ENCODE measurements at places on chromosomes 5 and 9. TPM values are rescaled to one million over a fixed set of nuclear protein-coding genes. Genes with fewer than 3 reads are reported as not detected.

MYMK gene
- not detected for total RNA-seq

NUTM2F gene
- not detected for total RNA-seq

FAM221B gene
- not detected for total RNA-seq

RANBP3L gene
- not detected for total RNA-seq

PCDHB11 gene
- total RNA-seq = 2.9 TPM

RIGI gene
- 7.7 TPM for total RNA-seq

CDKN2B gene
- total RNA-seq = 11.4 TPM

DNA sequence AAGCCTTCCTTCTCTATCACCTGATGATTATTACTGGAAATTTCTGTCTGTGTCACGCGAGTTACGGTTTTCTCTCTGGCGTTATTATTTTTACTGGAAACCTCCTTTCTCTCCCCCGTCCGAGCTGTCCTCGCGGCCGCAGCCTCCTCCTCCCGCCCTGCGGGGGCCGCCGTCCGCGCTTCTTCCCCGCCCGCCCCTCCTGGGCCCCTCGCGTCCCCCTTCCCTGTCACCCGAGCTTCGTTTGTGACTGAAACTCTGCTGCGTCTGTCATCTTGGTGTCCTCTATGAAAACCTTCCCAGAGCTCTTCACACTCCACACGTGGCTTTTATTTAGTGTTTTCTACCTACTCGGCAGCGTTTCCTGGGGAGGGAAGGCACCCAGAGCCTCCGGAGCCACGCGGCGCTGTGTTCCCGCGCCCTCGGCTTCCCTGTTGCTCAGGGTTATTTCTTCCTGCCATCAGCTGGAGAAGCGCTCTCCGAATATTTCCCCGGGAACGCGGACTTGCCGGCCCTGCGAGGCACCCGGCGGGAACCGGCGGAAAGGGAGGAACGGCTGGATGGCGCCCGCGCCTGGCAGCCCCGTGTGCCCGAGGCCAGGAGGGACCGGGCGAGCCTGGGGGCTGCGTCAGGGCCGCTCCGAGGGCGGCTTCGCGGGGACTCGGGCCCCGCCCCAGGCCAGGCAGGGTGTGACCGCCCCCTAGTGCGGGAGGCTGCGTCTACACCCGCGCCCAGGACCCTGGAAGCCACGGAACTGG is 33.9 kb downstream of the TRIP13 start:
- no peaks in the 10 kb centered on the region for H3K4me1 ChIP-seq
- peak; percentile 75 for DNase-seq
- no peak overlapping the region for H3K27ac ChIP-seq
- peaks cover 4% of the 10 kb centered on the region for H3K36me3 ChIP-seq
- peaks cover 40% of the 10 kb centered on the region for H3K27me3 ChIP-seq

DNA sequence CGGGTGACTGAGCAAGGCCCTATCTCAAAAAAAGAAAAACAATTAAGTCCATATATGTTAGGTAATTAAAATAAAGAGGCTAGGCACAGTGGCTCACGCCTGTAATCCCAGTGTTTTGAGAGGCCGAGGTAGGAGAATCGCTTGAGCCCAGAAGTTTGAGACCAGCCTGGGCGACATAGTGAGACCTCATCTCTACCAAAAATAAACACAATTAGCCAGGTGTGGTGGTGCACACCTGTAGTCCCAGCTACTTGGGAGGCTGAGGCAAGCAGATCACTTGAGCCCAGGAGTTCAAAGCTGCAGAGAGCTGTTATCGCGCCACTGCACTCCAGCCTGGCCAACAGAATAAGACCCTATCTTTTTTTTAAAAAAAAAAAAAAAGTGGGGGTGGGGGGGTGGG is 12.3 kb downstream of the WHRN start:
- H3K36me3 ChIP-seq = no peaks in the 10 kb centered on the region
- H3K27ac ChIP-seq = no peak overlapping the region
- H3K27me3 ChIP-seq = no peaks in the 10 kb centered on the region
- DNase-seq = no peak
- no peak overlapping the region for H3K4me3 ChIP-seq
- no peaks in the 10 kb centered on the region for H3K4me1 ChIP-seq

GRCh38 chr9:88828018-88828417 is 163.2 kb upstream of the S1PR3 start:
- no peaks in the 10 kb centered on the region for H3K4me1 ChIP-seq
- no peak for DNase-seq
- no peaks in the 10 kb centered on the region for H3K27me3 ChIP-seq
- no peaks in the 10 kb centered on the region for H3K36me3 ChIP-seq
- no peak overlapping the region for H3K27ac ChIP-seq
- no peak overlapping the region for H3K4me3 ChIP-seq

GRCh38 chr9:95297760-95298159 is 19.7 kb downstream of the FANCC start:
- no peak for DNase-seq
- no peaks in the 10 kb centered on the region for H3K4me1 ChIP-seq
- no peak overlapping the region for H3K27ac ChIP-seq
- H3K36me3 ChIP-seq = no peaks in the 10 kb centered on the region

DNA sequence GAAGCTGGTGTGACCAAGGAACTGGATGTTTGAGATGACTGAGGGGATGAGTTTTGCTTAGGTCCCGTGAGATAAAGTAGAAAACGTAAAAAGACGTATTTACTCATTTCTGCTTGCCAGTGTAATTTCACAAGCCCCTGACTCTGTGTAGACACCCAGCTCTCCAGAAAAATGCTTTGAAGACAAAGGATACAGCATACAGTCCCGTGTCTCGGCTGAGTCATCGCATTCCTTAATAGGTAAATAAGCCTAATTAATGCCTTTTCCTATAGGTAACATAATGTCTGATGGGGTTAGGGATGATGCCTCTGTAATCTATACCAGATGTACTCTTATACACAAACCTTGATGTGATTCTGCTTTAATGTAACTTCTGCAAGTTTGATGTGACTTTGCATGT is 20.2 kb downstream of the S100Z start:
- no peaks in the 10 kb centered on the region for H3K27me3 ChIP-seq
- H3K4me3 ChIP-seq = no peak overlapping the region
- no peak for DNase-seq
- no peaks in the 10 kb centered on the region for H3K36me3 ChIP-seq

- H3K27ac ChIP-seq = no peak overlapping the region
- H3K4me1 ChIP-seq = peaks cover 4% of the 10 kb centered on the region
- H3K36me3 ChIP-seq = no peaks in the 10 kb centered on the region
- DNase-seq = no peak
- H3K27me3 ChIP-seq = no peaks in the 10 kb centered on the region
Observed at GRCh38 chr5:42632354-42632900, 124.2 kb upstream of the CCDC152 start.

DNA sequence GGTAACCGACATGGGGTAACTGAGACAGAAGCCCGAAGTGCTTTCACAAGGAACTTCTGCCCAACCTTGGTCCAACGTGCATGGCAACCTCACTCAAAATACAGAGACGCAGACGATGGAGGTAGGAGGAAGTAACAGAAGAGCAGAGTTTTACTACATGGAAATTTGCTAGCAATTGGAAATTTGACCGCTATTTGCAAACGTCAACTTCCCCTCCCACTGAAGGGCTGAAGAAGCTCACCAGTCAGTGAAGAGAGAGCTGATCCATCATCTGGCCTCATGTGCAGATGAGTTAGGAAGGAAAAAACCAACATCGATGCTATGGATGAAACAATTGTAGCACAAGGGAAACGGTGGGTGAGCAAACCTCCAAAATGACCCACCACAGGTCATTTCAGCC is 196.7 kb downstream of the RGS3 start:
- no peak overlapping the region for H3K27ac ChIP-seq
- peak; percentile 23 for DNase-seq
- H3K4me3 ChIP-seq = no peak overlapping the region
- H3K4me1 ChIP-seq = no peaks in the 10 kb centered on the region
- peaks cover 11% of the 10 kb centered on the region for H3K27me3 ChIP-seq

GRCh38 chr9:99782962-99783718 is 38.5 kb upstream of the NR4A3 start:
- H3K36me3 ChIP-seq = no peaks in the 10 kb centered on the region
- H3K27ac ChIP-seq = no peak overlapping the region
- H3K4me3 ChIP-seq = no peak overlapping the region
- peaks cover 5% of the 10 kb centered on the region for H3K4me1 ChIP-seq

- peaks cover 4% of the 10 kb centered on the region for H3K4me1 ChIP-seq
- no peaks in the 10 kb centered on the region for H3K36me3 ChIP-seq
- H3K27me3 ChIP-seq = no peaks in the 10 kb centered on the region
- no peak overlapping the region for H3K27ac ChIP-seq
Observed at GRCh38 chr5:153865016-153865415, 173.7 kb downstream of the FAM114A2 start.

DNA sequence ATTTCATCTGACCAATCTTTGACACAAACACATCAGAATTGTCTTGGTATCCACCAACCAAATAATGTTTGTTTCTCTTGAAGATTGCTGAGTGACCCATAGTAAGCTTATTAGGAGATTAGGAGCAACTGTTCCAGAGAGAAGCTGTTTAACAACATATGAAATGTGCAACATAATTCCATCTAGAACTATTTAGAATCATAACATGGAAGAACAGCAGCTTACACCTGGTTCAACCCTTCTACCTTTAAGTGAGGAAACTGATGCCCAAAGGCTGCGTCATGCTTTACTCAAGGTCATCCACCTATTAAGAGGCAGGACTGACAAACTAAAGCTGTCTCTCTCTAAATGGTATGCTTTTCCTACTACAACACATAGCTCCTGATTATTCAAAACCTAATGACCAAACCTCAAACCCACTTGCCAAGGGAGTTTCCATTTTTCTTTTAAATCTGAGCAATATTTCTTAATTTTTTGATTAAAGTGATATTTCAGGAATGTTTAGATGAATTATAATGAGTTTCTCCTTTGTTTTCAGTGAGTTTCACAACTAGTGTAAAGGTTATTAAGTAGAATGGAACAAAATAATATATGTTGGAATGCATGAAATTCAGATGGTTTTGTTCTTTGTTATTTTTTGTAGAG is 545.9 kb downstream of the RAB3C start:
- no peak for DNase-seq
- no peaks in the 10 kb centered on the region for H3K27me3 ChIP-seq
- H3K4me1 ChIP-seq = peaks cover 7% of the 10 kb centered on the region
- H3K4me3 ChIP-seq = peak overlapping the region; percentile 66
- no peaks in the 10 kb centered on the region for H3K36me3 ChIP-seq

- DNase-seq = no peak
- H3K4me3 ChIP-seq = no peak overlapping the region
- no peaks in the 10 kb centered on the region for H3K4me1 ChIP-seq
- no peaks in the 10 kb centered on the region for H3K36me3 ChIP-seq
- H3K27ac ChIP-seq = no peak overlapping the region
Observed at GRCh38 chr9:120117081-120117480, 462.9 kb downstream of the CDK5RAP2 start.

Measured in endodermal cell (in vitro differentiated cells).